Stimulated activated naive CD8-positive, alpha-beta T cell treated with anti-CD3 and anti-CD28 coated beads, Interleukin-15, amount 100 ng/mL, for 72 hours (primary cell): ENCODE measurements at places on chromosomes 11 and 22.
A peak's percentile ranks its signal among the peaks of the same experiment; 100 is the strongest.

DNA sequence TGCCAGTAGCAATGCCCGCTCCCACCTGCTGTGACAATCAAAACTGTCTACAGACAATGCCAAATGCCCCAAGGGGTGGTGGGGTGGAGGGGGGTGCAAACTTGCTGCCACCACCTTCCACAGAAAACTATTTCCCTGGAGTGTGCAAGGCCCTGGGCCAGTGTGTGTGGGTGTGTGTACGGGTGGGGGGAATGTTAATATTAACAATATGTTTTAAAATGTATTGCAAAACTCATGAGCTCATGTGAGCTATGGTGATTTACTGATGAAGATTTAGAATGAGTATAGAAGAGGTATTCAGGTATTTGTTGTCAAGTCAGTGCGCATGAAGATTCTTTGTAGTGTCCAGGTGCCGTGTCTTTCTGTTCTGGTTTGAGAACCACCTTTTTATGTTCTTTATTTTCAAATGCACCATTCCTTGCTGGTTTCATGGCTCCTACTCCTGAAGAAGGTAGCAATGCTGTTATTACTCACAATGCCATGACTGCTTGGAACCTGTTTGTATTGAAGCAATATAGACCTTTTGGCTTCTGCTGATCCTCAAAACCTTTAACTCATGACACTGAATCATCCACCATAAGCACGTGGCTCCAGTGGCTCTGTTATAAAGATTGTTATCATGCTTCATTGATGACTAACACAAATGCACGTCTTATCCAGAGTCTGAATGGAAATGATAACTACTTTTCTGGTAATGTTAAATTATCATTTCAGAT, 29.9 kb upstream of the AQP11 start:
- DNase-seq, result no peak

GRCh38 chr11:69398529-69399492, 82.7 kb upstream of the LINC01488 start:
- no peak for DNase-seq

DNA sequence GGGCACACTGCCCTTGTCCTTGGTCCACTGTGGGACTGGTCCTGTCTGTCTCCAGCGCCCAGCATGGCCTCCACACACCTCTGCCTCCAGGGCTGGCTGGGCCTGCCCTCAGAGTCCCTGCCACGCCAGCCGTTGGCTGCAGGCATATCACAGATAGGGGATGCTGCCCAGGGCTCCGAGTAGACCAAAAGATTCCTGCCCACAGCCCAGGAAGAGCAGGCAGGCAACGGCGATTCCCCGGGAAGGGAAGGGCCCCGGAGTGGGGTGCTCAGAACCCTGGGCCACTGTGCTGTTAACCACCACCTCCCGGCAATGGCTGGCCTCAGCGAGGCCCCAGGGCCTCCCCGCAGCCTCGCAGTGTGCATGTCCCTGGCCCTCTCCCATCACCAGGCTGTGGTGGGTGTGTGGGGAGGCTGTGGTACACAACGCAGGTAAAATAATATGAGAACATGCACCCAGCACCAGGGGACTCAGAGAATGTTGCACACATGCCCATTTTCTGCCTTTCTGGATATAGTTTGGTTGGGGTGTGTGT, 2.2 kb downstream of the IFITM5 start:
- DNase-seq, result peak; percentile 66

DNA sequence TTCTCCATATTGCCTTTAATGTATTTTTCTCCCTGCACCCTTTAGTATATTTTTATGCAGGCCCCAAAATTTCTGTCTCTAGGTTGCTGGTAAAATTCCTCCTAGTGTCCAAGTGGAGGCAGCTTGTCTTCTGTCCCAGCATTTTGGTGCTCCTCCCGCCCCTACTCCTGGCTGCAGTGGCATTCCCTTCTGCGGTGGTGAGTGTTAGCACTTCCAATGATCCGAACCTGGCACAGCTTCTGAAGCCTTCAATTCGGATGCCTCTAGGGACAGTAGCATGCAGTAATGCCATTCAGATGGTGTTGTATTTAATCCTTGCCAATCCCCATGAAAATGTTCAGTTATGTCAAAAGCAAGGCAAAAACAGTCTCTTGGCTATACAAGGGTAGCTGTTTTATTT, 5.9 kb downstream of the YWHAH start:
- DNase-seq, result no peak

GRCh38 chr11:108368134-108368533, 99.2 kb downstream of the C11orf65 start:
- DNase-seq, result no peak

GRCh38 chr11:117945047-117945810, 16.0 kb upstream of the TMPRSS13 start:
- no peak for DNase-seq

DNA sequence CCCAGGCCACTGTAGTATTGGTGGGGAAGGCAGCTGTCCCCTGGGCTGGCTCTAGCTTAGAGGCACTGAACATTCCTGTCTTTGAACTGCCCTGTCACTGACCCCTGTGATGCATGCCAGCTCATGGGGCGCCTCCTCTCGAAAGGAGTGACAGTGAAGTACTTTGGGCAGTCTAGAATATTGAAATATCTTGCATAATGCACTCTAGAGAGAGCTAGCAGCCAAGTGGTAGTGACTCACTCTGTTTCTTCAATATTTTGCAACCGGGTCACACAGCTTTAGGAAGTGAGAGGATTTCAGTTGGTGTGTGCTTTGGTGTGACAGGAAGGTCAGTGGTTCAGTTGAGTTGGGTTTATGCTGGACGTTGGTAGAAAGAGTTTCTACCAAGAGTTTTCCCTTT, 35.5 kb upstream of the ST14 start:
- no peak for DNase-seq

DNA sequence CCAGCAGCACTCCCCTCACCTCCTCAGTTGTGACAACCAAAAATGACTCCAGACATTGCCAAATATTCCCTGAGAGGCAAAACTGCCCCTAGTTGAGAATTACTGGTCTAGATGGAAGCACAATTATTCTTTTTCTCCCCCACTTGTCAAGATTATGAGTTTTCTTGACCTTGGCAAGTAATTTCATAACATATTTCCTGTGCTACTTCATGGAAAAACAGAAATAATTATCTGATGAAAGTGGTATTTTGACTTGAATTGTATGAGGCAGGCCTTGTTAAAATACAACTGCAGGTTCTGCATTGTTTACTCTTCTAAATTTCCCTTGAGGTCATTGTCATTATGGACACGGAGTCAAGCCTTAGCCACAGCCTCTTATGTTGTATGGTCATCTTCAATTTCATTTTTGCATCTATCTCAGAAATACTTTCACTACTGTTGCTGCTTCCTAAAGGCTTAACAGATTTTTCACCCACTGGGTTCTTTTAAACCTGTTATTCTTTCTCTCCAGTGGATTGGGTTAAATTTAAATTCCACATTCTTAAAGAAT, 32.2 kb upstream of the LDLRAD3 start:
- no peak for DNase-seq

DNA sequence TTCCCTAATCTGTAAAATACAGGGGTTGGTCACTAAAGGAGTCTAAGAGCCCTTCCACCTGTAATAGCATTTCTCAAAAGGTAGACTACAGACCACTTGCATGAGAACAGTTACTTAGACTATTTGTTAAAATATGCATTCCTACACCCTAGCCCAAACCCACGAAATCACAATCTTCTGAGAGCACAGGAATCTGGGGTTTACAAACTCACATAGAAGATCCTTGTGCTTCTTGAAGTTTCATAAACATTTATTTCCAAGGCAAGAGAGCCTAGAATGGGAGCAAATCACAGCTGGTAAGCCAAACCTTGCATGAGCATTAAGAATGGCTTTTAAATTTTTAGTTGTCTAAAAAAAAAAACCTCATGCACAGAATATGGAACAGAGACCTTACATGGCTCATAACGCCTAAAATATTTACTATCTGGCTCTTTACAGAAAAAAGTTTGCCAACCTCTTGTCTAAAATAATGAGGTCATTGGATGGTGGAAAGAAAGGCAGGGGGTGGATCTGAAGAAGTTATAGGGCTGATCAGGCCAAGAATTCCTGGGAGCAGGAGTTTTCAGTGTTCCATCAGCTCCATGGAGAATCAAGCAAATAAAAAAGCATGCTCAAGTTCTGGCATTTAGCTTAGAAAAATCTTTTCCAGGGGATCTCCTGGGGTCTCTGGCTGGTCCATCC, 133.4 kb downstream of the CCDC34 start:
- DNase-seq, result no peak

GRCh38 chr11:66333896-66334604, 2.2 kb downstream of the RIN1 start:
- no peak for DNase-seq

DNA sequence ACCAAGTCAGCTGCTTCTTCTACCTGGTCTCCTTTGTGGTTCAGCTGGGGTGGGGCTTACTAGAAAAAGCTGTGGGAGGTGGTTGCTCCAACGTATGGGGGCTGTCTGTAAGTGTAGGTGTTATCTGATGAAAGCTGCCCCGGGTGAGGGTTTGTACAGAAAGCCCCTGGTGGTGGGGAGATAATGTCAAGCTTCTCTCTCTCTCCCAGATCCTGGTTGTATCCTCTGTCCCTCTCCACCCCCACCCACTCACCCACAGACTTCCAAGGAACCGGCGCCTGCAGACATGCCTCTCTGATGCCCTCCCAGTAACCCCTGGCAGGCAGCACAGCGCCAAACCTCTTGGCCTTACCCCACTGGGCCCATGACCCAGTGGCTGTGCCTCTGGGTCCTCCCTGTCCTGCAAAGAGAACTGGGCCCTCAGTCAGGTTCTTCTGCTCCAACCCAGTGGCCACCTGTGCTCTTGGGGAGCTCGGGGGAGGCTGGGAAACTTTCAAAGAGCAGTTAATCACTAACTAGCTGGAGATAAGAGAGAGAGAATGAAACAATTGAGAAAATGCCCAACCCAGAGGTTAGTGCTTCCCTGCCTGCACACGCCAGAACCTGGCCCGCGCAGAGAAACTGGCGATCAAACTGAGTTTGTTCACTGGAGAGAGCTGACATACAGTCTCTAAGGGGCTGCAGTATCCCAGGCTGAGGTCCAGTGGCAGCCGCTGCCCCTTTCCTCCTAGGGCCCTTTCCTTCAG, 20.4 kb upstream of the EHF start:
- no peak for DNase-seq

DNA sequence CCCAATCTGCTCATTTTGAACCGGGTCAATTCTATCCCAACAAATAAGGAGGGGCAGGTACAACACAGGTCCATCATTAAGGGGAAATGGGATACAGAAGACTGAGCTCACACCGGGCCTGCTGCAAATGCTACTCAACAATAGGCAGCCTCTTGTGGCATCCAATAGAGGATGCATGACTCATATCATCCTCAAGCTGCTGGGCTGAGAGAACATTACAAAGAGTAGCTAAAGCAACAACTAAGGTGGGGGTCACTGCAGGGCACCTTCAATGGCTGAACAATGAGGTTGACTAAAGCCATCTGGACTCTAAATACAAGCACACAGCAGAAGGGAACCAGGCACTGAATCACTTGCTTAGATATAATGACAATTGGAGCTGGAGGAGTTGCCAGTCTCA, 130.1 kb upstream of the SYN3 start:
- DNase-seq, result no peak

GRCh38 chr22:20566420-20567260, 59.2 kb downstream of the MED15 start:
- DNase-seq, result peak; percentile 34

DNA sequence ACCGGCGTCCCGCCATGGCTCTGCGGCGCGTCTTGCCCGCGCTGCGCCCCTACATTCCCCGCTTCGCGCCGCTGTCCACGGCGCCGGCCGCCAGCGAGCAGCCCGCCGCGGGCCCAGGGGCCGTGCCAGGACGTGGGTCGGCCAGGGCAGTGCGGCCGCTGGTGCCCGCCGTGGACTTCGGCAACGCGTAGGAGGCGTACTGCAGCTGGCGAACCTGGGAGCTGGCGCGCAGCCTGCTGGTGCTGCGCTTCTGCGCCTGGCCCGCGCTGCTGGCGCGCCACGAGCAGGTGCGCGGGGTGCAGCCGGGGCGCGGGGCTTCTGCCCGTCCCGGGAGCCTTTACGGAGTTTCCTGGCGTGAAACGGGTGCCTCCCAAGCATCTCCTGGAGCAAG, 20.1 kb downstream of the DGCR6L start:
- no peak for DNase-seq

DNA sequence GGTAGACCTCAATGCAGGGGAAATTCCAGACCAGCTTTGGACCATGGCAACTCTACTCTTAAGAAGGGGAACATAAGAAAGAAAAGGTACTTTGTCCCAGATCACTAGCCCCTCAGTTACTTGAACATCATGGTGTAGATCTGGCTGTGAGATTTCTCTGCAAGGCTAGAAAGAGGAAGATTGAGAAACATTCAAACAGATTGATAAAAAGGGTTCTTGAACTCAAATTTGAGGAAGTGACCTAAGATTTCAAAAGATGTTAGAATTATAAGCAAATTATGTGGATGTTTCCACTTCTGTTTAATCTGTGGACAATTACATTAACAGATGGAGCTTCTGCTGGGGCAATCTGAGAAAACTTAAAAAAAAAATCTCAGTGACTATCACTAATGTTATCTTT, 21.8 kb upstream of the UPB1 start:
- no peak for DNase-seq

DNA sequence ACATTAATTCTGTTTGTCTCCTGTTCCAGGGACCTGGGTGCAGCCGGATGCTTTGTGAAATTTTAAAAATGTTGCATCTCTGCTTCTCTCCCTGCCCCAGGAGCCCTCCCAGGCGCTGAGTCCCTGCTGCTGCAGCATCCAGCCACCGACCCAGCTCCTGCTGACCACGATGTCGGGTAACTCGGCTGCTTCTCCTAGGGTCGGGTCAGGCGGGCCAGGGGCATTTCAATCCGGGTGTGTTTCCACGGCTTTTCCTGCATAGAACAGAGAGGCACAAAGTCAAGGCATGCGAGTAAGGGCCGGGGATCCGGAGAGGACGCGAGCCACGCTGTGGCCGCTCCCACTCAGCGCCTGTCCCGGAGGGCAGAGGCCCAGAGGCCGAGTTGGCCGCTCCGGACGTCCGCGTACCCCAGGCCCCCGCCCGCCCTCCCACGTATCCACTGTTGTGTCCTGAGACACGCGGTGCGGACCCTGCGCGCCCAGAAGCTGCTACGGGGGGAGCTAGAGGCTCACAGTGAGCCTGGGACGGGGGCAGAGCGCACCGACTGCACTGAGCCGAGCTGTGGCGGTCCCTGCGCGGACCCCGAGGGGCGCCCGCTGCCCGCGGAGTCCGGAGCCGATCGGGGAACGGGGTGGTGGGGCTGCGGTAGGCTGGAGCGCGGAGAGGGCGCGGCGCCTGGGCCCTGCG, at the start of gene POU2AF3:
TSS of gene POU2AF3 (plus strand) at position 134 of the 688 bp plus-strand sequence. CDS start at position 170, 36 bp downstream.
- no peak for DNase-seq

- DNase-seq, result no peak
Measured at GRCh38 chr11:46616551-46617133, 385 bp downstream of the HARBI1 start.

- DNase-seq, result no peak
Measured at GRCh38 chr22:48757581-48757980, 1070.1 kb downstream of the BRD1 start.

- no peak for DNase-seq
Measured at GRCh38 chr11:81203876-81204275, 1529.8 kb downstream of the FAM181B start.

DNA sequence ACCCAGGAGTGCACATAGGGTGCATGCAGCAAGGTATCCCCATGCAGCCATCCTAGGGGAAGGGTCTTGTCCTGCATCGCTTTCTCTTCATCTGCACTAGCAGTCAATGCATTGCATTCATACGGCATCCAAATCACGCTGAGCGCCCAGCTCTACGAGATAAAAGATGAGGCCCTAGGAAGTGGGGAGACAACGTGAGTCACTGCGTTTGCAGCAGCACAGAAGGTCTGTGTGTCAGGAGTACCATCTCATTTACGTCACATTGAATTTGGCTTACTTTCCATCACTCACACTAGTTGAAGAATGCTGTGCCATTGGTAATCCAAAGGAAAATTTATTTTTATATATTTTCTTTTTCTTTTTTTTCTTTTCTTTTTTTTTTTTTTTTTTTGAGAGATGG, 2.5 kb upstream of the ST14 start:
- no peak for DNase-seq
